Stimulated activated CD4-positive, alpha-beta T cell treated with anti-CD3 and anti-CD28 coated beads, Interleukin-2, amount 100 ng/mL, for 4 hours (primary cell): ENCODE measurements at places on chromosomes 5 and 9.

DNA sequence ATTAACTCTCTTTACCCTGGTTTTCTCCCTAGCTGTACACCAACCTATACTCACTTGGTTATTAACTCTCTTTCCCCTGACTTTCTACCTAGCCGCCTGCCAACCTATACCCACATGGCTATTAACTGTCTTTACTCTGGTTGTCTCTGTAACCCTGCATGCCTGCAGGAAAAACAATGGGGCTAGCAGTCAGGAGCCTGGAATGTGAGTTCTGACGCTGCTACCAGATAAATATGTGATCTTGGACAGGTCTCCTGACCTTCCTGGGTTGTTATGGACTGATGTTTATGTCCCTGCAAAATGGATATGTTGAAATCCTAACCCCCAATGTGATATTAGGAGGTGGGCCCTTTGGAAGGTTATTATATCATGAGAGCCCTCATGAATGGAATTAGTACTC lies 119.2 kb downstream of the SMARCA2 start:
- DNase-seq = no peak

GRCh38 chr9:928363-929042 lies 48.0 kb upstream of the DMRT3 start:
- no peak for DNase-seq

GRCh38 chr5:26482810-26483375 lies 555.5 kb downstream of the CDH9 start:
- DNase-seq = no peak

- DNase-seq = no peak
Observed at GRCh38 chr9:113648586-113648985, 185.1 kb downstream of the RGS3 start.

DNA sequence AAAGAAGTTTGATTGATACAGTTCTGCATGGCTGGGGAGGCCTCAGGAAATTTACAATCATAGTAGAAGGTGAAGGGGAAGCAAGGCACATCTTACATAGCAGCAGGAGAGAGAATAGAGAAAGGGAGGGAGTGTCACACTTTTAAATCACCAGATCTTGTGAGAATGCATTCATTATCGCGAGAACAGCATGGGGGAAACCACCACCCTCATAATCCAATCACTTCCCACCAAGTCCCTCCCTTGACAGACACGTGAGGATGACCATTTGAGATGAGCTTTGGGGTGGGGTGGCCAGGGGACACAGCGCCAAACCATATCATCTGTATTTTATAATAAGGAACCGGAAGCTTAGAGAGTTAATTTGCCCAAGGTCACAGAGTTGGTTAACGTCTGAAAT lies 13.7 kb upstream of the FOCAD start:
- no peak for DNase-seq

DNA sequence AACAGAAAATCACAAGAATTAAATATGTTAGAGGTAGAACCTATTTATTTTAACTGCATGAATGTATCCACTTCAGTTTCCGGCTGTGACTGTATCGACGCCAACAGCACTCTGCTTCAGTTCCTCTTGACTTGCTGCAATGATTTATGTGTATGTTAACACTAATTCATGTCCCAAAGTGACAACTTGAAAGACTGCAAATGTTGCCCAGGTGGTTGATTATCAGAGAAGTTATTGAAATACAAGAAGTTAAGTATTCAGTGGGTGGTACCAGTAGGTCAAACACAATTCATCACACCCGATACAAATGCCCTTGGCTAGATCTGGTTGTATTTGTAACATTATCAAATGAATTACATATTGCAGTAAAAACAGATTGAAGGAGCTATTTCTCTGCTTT lies 622.7 kb upstream of the CDH18 start:
- no peak for DNase-seq

- no peak for DNase-seq
Observed at GRCh38 chr5:31116466-31117031, 76.9 kb upstream of the CDH6 start.

DNA sequence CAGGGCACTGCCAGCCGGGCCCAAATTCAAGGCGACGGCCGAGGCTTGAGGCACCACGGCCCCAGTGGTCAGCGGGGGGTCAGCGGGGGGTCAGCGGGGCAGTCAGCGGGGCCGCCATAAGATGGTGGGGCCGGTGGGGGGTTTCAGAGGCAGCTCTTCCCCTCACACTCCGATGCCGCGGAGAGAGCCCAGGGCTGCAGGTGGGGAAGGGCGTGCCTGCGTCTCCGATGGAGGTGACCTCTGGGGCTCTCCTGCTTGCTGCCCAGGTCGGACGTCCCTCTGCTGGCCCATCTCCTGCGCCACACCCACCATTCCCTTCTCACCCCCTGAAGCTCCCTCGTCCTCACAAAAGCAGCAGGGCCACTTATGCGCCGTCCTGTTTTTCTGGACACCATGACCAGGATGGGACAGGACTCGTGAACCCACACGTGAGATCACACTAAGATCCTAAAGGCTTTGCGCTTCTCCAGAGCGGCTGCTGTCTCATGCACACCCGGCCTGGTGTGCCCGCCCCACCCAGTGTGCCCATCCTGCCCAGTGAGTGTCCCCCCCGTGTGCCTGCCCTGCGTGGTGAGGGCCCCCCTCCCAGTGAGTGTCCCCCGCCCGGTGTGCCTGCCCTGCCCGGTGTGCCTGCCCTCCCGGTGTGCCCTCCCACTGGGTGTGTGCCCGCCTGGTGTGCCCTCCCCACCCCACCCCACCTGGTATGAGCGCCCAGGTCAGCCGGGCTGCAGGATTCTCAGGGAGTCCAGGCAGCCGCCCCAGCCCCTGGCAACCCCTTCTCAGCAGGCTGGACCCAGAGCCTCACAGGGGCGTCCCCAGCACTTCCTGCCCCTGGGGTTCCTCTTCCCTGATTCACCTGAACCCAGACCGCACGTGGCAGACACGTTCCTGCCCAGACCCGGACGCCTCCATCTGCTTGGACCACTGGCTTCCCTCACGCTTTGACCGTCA lies 48.7 kb upstream of the NKD2 start:
- DNase-seq = no peak

DNA sequence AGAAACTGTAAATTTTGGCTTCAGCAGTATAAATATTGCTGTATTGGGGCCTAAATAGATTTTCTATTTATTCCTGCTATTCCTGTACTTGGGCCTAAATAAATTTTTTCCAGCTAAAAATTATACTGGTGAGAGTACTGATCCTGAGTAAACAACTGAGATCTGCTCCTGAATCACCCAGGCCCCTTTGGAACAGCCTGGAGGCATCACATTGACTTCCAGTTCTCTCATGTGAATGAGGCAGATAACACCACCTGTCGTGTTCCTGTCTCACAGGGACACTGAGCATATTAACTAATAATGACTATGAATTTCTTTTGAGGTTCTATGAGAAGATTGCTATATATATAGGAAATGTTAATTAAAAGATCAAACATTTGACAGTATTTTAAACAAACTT lies 119.5 kb upstream of the PLCXD3 start:
- no peak for DNase-seq

- DNase-seq = no peak
Observed at GRCh38 chr9:99107421-99107820, 2.5 kb downstream of the TGFBR1 start.

- no peak for DNase-seq
Observed at GRCh38 chr9:9998491-9999287, 614.1 kb downstream of the PTPRD start.

GRCh38 chr5:73625372-73625943 lies 538 bp upstream of the ARHGEF28 start:
- DNase-seq = no peak

- no peak for DNase-seq
Observed at GRCh38 chr9:16425562-16426231, 444.8 kb downstream of the BNC2 start.

DNA sequence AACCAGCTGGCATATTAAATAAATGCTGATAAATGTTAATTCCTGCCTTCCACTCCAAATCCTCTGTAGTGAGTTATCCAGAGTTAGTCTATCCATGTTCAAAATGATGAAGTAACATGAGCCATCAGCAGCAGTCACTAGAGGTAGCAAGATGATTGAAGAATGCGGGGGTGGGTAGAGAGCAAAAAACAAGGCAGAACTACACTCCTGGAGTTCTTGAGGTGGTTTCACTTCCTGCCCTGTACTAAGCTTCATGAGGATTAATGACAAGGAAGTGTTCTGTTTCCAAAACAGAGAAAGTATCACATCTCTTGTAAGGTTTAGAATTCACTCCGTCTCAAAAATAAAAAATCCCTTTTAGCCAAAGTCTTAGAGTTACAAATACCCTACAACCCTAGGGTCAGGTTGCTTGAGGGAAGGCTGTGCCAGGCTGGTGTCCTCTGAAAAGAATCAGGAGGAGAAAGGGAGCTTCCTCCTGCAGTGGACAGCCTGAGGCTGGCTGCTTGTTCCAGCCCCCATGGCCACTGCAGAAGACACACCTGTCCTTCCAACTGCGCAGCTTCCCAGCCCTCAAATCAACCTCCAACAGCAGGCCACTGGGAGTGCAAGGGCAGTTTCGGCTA lies 180.2 kb downstream of the DENND1A start:
- no peak for DNase-seq

- no peak for DNase-seq
Observed at GRCh38 chr9:78848061-78848460, 551.1 kb downstream of the PSAT1 start.

- DNase-seq = no peak
Observed at GRCh38 chr5:114237766-114238165, 124.1 kb upstream of the KCNN2 start.

DNA sequence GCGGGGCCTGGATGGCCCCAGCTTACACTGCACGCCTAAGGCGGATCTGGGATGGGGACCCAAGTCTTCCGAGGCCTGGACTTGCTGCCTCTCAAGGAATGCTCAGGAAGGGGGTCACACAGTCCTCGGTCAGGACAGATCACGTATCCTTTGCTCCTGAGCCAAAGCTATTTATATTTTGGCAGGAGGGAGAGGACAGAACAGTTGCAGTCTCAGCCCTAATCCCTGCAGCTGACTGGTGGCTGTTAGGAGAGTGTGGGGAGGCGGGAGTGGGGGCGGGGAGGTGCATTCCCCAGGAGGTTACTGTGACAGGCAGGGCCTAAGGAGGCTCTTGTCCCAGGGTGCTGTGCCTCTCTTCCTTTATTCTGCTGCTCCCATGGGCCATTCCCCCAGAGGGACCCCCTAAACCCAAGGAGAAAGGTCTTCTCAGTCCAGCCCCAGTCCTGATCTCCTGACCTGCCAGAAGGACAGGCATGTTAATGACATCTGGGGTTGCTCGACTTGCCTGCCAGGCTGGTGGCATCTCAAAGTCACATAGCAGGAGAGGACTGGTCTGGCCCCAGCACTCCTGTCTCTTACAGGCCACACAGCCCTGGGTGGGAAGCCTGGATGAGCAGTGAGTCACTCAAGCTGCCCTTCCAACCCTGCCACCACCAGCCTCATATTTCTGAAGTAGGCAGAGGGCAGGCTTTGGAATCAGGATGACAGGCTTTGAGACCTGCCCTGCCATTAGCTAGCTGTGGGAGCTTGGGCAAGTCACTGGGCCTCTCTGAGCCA lies 51.9 kb downstream of the COL27A1 start:
- DNase-seq = no peak

DNA sequence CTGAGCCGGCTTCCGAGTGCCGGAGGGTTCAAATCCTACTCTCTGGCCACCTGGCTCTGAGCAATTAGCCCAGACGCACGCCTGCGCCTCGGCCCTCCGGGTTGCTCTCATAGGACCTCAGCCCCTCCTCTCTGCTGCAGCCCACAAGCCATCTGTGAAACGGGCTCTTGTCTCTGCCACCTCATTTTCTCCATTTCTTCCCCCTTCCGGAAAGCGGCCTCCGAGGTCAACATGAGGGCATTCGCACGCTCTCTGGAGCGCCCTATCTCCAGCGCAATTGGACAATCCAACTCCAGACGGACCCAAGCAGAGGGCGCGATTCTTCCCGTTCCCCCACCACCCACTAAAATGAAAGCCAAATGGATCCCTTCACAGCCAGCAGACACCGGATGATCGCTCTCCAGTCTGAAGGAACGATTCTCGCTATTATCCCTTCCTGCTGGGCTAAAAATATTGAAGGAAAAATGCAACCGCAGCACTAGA lies 41.5 kb downstream of the VAV2 start:
- DNase-seq = no peak

GRCh38 chr5:77143998-77144836 lies 57.1 kb upstream of the ZBED3 start:
- peak; percentile 46 for DNase-seq

DNA sequence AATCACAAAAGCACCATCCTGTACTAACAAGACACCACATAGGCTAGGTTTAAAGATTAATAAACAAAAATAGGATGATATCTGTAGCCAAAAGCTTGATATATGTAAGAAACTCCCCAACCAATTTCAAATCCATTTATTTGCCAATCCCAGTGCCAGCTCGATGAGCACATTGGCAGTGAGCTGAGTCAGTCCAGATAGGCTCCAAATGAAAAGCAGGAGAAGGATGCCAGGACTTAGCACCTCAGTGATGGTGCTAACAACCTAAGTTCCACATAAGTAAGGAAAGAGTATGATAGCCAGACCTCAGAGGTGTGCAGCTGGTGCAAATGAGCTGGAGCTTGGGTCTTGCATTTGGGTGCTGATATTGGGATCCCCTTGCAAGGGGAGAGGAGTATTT lies 158.1 kb downstream of the SIL1 start:
- no peak for DNase-seq
